ENCODE measurements at places on chromosomes 16 and 17.

GRCh38 chr16:87274794-87275193 lies 42.4 kb downstream of the C16orf95 start:
- no peak for DNase-seq

DNA sequence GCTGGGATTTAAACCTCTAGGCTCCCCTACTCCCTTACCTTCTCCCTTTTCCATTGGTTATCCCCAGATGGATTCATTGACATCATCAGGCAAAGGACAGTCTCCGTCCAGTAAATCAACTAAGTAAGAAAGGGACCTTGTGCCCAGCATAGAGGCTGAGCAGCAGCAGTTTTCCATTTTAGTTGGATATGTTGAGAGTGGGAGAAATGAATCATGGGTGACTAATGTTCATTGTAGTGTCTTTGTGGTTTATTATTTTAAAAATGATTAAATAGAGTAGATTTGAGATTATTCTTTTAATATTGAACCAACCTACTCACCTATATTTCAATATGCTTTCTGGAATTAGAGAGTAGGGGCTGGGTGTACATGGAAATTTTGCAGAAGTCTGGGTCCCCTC lies 99.4 kb upstream of the CACNG3 start:
- DNase-seq, result no peak

DNA sequence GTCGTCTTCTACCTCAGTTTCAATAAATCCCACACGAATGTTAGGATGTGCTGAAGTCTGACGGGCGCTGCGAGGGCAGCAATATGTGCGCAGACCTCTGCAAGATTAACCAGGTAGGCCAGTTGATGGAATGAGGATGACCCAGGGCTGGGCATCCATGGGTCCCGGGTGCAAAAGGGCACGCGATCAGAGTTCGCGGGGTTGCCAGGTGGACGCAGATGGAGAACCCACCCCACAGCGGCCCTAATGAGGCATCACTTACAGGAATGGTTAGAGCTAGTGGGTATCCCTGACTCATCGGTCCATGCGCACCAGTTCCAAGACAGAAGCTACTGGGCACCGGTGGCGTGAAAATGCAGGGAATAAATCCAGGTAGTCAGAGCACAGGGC lies 2116.0 kb downstream of the TP53TG3F start:
- no peak for DNase-seq

DNA sequence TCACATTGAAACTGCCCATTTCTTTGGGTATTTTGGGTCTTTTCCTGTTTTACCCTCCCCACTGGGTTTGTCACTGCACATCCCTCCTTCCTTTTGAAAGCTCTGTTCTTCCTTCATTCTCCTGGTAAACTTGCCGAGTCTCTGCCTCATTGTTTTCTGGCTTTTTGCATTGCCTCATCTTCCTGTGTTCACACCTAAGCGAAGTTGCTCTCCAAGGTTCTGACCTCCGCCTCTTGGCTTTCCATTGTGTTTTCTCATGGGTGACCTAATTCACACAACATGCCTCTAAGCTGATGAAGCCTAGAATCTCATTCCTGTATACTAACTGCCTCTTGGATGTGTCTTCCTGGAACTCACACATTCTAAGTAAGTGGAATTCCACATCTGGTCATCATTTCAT lies 1096.1 kb upstream of the EEF2KMT start:
- peak; percentile 9 for DNase-seq

- no peak for DNase-seq
Measured at GRCh38 chr16:76157629-76158028, 119.6 kb upstream of the CNTNAP4 start.

Data from neural crest cell (in vitro differentiated cells).